ENCODE measurements at places on chromosomes 5 and 9. TPM values are rescaled to one million over a fixed set of nuclear protein-coding genes. Genes with fewer than 3 reads are reported as not detected.

- DNase-seq = peak; percentile 16
These were observed 137.3 kb downstream of the FSTL4 start for GRCh38 chr5:133474851-133475590.

DNA sequence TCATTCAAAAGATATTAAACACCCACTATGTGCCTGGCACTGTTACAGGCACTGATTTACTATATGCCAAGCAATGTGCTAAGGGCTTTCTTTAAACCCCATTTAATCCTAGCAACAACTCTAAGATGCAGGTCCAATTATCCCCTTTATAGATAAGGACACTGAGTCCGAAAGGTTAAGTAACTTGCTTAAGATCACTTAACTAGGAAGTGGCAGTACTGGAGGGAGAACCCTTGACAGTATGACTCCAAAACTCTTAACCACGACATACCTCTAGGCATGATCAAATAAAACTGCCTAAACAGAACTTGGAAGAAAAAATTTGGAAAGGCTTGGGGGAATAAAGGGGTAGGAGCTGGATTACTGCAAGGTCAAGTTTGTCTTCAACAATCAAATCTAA lies 1.7 kb downstream of the RAB14 start:
- DNase-seq = no peak

DNA sequence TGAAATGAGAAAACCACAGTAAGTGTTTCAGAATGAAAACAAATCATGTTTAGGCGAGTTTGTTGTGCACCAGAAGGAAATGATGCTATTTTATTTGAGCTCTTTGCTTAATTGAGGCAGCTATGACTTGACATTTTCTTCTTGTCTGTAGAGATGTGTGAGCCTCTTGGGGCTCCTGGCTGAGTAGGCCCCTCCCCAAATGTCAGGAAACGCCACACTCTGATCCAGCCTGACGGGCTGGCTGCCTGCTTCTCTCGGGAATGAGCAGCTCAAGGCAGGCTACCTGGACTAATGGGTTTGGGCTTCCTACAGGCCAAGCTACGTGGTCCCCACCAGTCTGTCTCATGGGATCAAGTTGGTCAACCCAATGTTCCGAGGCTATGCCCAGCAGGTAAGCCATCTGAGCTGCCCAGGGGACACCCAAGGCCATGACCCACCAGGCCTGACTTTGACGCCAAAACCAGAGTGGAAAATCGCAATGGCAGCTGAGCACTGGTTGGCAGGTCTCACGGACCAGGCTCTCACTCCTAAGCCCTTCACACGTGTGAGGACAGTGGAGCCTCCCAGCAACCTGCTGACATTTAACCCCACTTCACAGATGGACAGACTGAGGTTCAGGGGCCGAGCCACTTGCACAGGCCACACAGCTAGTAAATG lies 29.9 kb downstream of the USP20 start:
- DNase-seq = no peak

- DNase-seq = no peak
These were observed 337.5 kb downstream of the ZNF608 start for GRCh38 chr5:124408738-124409453.

GRCh38 chr9:17380126-17380861 lies 198.6 kb upstream of the SH3GL2 start:
- no peak for DNase-seq

DNA sequence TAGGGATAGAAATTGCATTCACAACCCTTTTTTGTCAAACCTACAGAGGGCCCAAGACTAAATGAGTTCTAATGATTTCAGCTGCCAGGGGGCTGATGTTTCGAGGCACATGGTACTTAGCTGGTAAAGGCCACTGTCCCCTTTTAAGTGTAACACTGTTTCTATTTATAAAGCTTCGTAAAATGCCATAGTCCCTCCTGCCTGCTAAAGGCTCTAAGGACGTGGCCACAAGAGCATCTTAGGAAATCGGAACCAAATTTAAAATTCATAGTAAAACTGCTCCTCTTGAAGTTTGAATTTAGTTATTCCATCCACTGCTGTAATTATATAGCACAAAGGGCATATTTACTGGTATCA lies 170.3 kb upstream of the WWC1 start:
- DNase-seq = no peak

DNA sequence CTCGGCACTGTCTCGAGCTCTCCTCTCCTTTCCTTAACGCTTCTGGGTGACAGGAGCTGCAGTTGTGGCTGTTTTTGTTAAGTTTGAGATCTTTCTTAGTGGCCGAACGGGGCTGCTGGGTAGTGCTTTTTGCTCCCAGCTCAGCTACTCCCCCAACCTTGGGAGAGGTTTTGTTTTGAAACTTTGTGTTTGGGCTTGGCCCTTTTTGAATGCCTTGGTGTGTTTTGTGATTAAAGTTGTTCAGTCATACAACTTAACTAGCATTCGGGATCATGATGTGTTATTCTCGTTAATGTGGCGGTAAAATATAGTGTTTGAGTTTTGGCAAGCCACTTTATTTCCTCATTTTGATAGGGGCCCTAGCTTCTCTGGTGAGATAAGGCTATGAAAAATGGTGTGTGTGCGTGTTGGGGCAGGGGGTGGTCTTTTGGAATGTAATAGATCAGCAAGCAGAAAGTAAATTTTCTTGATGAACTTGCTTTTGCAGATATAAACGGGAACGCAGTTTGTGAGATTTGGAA lies 1.1 kb downstream of the KDM3B start:
- no peak for DNase-seq

GRCh38 chr5:22908129-22908528 lies 55.0 kb upstream of the CDH12 start:
- no peak for DNase-seq

DNA sequence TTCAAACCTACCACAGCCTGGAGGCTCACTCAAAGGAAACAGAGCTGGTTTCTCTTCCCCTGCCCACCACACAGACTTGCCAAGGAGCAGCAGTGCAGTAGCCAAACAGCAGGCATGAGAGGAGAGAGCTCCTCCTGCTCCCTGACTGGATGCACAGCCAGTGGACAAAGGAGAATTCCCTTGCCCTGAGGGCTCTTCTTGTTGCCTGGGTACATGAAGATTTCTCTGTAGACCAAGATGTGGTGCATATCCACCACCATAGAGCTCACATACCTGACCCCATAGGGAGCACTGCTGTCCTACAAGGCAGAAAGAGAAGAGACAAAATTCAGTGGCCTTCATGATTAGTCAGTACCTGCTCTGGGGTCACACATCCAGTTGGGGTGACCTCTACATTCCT lies 56.3 kb upstream of the SPATA31E1 start:
- no peak for DNase-seq

DNA sequence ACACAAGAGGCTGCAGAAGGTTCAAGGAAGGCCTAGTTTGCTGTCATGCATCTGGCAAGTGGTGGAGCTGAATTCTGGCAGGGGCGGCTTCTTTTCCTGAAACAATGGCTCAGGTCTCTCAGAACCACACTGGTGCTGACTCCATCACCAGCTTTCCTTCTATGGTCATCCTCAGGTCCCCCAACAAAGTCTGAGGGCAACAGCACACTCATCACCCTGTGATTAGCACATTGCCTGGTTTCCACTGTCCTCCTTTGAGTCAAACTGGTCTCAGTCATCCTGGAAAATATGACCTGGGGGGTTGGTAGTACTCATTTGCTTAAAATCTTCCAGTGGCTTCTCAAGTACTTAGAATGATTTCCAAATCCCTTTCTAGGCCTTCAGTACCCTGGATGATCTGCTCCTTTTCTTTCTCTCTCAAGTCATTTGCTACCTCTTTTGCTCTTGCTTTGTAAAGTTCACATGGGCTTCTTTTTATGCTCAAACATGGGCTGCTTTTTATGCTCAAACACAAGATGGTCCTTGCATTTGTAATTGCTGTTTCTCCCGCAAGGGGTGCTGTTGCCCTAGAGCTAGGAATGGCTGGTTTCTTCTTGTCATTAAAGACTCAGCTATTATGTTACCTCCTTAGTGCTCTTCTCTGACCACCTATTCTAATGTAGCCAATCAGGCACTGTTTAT lies 144.9 kb downstream of the ALDH1A1 start:
- no peak for DNase-seq

DNA sequence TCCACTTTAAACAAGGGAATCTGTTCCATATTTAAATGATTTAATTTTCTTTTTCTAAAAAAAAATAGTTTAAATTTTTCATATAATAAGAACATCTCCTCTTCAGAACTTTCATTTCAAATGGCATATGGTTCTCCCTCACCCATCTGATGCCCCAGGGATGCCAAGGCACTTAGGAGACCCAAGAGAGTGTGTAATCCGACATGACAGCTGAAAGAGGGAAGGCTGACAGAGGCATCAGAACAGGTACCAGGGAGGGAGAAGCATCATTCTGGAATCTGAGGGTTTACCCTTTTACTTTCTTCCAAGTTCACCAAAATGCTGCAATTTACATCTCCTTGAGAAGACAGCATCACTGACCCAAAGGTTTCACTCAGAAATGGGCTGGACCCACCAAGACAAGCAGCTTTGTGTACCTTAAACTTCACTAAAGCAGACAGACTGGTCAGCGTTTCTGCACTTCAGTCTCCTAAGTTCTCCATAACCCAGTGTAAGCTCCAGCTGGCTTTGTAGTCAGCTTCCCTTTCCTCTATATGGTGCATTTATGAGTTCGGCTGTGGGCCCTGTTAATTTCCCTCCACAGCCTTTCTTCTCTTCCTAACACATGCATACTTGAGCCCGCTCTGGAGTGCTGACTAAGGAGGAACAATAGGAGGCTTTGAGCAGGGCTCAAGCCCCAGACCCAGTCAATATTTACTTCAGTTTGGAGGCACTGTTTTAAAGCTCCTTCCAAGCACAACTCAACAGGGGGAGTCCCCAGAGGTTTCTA lies 17.7 kb downstream of the EFNA5 start:
- no peak for DNase-seq

DNA sequence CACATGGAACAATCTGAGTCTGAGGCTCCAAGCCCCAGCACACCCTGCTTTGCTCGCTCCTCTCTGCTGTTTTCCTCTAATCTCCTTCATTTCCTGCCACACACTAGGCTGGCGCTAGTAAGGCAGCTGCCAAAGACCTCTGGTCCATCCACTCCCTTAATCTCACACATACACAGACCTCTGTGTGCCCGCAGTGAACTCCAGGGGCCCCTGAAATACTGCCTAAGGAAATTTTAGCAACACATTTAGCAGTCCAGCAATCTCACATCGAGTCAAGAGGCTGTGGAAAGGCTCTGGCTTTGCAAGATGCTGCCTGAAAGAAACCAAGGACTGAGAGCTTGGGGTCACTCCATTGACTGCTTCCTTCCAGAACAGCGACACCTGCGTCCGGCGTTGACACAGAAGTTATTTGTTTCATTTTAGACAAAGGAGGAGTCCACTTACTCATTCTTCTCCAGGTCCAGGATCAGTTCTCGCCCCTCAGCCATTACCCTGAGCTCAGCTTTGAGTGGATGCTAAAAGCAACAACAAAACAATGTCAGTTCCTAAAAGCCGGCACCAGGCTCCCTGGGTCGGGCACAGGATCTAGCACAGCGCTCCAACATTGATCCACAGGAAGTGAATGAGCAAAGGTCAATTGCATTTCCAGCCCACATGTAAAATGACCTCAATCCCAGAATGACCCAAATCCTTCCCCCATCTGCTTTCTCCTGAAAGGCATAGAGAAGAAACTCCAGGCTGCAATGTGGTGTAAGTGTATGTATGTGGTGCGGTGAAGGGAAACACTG lies 11.5 kb downstream of the ADAM19 start:
- peak; percentile 55 for DNase-seq

- no peak for DNase-seq
These were observed 1711.9 kb upstream of the CDH9 start for GRCh38 chr5:28750251-28750650.

Gene SCGB3A2
- not detected for total RNA-seq

Gene ARHGEF37
- total RNA-seq = 21.8 TPM

Gene INSL6
- total RNA-seq = 0.47 TPM

Gene C7
- 849 TPM for total RNA-seq
